ENCODE measurements at places on chromosomes 5 and 9.

DNA sequence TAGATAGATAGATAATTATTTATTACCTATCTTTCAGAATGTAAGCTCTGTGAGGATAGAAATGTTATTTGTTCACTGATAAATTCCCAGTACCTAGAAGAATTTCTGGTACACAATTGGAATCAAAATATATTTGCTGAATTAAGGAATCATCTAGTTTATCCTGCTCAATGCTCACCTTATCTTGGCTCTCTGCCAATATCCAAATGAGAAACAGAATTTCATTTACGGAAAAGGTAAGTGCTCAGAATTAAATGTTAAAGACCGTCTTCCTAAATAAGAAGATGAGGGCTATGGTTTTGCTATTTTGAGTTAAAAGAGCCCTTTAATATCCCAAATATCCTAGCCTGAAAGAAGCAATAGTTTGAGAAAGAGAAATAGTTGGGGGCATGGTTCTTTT is 232.1 kb upstream of the PDE4D start:
- no peak for DNase-seq

GRCh38 chr5:111755942-111756381 is 1.0 kb downstream of the NREP start:
- DNase-seq, result no peak

GRCh38 chr5:52846182-52846842 is 58.6 kb downstream of the ITGA1 start:
- DNase-seq, result no peak

- no peak for DNase-seq
Measured at GRCh38 chr9:113638897-113639296, 175.4 kb downstream of the RGS3 start.

DNA sequence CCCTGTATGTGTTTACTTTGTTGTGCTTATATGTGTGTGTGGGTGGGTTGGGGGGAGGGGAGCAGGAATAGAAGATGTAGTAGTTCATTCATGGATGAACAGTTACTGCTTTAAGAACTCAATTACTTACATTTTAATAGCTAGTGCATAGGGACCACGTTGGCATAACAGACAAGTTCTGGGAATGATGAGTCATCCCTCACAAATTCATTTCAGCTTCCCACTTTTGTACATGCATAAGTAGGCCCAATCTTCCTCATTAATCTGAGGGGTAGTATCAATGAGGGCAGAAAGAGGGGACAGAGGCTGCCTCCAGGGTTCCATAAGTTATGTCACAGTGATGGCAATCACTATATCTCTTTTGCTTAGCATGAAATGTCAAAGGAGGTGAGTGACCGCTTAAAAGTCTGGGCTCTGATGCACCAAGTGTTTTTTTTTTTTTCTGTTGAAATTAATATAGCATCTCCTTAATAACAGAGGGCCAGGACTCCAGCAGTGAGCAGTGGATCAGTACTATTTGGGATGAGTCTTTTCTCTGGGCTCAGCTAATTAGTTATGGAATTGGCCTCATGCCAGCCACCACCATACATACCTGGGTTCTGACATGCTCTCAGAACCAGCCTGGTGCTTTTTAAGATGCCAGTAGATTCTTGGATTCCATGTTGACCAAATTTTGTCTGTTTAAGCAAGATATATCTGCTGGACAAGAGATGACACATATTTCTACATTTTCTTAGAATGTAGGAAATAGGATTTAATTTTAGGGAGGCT is 37.1 kb downstream of the PRDM6 start:
- peak; percentile 41 for DNase-seq

GRCh38 chr5:138111937-138112336 is 27.3 kb downstream of the NME5 start:
- DNase-seq, result no peak

DNA sequence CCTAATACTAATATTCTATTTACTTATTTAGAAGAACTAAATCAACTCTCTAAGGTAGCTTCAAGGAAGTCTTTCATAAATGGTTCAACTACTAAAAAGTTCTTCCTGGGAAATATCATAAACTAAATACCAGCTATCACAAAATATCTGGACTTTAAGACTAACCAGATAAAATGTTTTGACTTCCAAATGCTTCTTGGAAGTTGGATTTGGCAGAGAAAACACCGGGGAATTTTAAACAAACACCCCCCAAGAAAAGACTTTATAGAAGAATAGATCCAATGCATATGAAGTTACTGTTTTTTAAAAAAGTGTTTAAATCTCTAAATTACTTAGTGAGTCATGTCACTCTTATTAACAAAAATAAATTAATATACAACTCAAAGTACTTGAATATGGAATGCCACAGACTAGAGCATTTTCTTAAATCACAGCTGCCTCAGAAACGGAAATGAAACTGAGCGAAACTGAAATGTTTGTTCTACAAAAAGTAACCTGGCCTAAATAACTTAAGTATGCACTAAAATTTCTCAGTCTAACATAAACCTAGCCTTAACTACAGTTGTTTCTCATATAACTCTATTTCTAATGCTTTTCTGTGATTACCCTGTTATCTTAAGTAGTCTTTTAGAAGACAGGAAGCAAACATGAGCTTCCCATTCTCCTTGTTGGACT is 6.8 kb downstream of the ABCA1 start:
- no peak for DNase-seq

DNA sequence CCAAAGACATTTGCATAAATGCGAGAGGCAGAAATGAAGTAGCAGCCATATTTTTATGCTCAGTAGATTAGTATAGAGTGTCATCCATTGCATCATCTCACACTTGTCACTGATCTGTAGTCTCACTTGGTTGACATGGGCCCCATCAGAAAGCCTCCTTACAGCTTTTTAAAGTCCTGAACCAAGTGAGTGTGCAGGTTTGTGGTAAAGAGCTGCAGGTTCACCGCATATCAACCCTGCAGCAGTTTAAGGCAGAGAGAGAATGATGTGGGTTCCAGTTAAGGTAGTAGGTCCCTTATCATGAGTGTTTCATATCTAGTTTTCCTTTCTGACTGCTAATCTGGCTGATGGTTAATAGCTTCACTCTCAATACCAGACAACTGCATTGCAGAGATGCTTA is 1080.3 kb downstream of the NR2F1-AS1 start:
- DNase-seq, result no peak

- DNase-seq, result no peak
Measured at GRCh38 chr5:61828856-61829255, 477.1 kb upstream of the KIF2A start.

Data from AG09309 (cell line).